ENCODE measurements at places on chromosomes 6 and 20.

GRCh38 chr6:150541576-150541975, 58.1 kb upstream of the PLEKHG1 start:
- DNase-seq: peak; percentile 11

- DNase-seq: no peak
These were observed 41.0 kb downstream of the KLHL32 start for GRCh38 chr6:96965492-96965891.

DNA sequence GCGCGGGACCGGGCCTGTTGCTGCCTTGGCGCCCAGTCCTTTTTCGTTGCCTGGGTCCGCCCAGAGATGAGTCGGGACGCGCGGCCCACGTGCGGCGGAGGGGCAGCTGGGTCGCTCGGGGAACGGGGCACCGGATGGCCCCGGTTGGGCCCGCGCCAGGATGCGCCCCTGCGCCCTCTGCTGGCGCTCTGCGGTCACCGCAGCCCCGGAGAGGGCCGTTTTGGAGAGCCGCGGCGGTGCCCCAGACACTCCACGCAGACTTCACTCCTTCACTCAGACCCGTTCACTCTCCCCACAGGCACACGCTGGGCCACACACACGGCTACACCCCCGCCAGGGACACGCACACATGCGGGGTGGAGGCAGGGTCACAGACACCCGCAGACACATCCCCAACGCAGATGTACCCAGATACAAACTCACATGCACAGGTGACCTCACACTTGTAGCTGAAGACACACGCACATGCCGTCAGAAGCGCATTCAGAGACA, 38.8 kb downstream of the SRC start:
- no peak for DNase-seq

DNA sequence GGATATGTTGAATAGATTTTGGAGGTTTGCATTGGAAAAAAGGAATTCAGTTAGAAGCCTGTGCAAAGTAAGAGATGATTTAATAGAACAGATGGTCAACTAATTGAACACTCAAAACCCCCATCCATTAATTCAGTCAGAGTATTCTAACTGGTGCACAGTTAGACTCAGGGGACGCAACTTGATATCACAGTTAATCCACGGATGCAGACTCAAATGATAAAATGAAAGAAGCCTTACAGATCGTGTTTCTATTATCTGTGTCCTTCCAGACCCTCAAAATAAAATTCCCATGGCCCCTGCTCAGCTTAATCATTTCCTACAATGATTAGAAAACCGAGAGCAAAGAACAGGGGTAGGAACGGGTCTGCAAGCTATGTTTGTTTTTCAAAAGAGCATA, 45.4 kb upstream of the DTNBP1 start:
- DNase-seq: peak; percentile 55

GRCh38 chr6:56714982-56715456, 72.3 kb upstream of the DST start:
- DNase-seq: no peak

- DNase-seq: no peak
These were observed 5.4 kb upstream of the GINM1 start for GRCh38 chr6:149560736-149561135.

DNA sequence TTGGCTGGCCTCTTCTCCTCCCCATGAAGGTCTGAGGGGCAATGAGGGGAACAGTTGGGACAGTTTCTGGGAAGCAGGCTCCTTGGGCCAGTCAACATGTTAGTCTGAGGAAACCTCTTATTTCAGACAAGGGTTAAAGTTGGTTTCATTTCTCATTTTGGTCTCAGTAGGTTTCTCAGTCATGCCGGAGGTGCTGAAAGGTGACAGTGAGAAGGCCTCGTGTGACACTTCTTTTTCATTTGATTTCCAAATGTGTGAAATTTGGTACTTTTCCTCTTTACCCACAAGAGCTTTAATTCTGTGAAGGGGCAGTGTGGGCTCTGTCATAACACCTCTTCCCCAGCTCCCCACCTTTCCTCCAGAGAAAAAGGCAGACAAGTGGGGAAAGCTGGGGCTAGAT, 7.5 kb upstream of the GLP1R start:
- no peak for DNase-seq

DNA sequence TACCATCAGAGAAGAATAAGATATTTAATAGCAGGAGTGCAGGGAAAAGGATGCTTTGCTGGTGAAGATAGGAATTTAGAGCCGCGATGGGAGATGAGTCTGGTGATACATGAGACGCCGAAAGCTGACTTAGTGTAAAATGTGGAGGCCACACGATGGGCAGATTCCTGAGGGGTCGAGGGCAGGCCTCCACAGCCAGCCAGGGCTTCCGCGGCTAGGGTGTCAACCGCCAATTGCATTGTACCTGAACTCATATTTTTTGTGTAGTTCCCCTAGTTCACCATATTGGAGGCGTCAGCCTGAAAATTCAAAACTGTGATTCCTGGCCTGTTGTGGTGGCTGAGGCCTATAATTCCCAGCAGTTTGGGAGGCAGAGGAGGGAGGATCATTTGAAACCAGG, 8.5 kb downstream of the ETV7 start:
- no peak for DNase-seq

- no peak for DNase-seq
These were observed 41.8 kb downstream of the KCNS1 start for GRCh38 chr20:45059022-45059728.

DNA sequence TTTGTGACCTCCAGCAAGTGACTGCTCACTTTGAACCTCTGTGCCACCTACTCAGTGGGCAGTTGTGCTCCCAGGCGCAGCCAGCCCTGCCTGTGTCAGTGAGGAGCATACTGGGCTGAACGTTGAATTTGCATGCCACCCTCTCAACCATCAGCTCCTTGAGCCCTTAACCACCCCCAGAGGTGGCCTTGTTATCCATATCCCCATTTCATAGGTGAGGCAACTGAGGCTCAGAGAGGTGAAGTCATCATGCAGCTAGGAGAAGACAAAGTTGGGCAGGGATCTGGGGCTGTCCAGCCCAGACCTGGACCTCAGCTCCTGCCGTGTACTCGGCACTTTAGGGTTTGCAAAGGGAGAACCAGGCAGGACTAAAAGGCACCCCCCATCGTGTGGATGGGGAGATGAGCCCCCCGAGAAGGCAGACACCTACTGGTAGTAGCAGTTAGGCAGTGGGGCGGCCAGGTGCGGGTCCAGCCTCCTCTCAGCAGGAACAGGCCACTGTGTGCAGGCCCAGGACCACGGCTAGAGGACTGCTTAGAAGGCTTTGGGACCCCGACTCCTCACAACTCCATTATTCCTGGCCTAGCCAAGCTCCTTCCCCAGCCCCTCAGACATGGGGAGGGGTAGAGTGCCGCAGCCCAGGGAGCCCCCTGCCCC, 100.8 kb upstream of the MYL9 start:
- no peak for DNase-seq

DNA sequence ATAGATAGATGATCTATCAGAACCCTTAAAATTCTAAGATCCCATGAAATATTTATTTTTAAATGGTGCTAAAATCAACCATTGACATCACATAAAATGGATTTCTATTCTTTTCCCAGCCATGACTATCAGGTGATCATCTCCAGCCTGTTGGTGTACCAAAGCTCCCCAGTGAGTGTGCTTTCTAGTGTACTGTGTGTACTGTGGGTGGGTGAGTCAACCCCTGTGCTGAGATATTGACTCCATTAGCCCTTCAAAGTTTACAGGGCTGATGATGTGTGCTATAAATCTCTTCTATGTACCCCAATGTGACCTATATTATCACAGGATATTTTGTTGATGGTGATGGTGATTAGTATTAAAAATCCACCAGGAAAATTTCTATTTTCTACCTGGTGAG, 344.6 kb downstream of the MMUT start:
- DNase-seq: no peak

DNA sequence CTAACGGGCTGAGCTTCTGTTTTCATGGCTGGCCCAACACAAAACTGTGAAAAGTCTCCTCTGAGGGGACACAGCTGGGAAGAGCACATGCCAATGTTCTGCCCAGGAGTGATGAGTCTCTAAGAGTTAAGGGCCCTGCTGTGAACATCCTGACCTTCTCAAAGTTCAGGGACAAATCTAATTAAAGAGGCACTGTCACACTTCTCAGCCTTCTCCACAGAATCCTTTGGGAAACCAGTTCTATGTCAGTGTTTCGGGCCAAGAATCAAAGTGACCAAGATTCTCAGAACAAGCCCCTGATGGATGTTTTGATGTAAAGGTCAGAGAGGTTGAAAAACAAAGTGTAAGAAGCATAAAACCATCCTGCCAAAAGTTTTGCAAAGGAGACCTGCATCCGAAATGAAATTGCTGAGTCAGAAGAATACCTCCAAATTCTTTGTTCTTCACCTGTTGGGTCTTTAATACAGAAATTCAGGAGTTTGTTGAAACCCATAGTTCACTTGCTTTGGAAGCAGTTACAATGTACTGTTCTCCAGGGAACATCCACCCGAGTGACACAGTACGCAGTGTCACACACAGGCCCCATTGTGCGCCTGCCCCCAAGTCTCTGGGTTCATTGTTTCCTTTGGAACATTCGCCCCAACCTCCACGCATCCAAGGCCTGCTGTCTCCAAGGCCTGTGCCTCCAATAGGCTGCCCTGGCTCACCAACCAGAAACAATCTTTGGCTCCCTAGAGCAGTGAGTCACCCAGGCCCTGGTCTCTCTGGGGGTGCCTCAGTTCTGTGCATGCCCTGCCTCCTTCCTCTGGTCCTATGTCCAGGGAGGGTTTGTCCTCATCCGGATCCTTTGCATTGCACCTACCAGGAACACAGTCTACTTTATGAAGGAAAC, 65.5 kb upstream of the QKI start:
- DNase-seq: no peak

DNA sequence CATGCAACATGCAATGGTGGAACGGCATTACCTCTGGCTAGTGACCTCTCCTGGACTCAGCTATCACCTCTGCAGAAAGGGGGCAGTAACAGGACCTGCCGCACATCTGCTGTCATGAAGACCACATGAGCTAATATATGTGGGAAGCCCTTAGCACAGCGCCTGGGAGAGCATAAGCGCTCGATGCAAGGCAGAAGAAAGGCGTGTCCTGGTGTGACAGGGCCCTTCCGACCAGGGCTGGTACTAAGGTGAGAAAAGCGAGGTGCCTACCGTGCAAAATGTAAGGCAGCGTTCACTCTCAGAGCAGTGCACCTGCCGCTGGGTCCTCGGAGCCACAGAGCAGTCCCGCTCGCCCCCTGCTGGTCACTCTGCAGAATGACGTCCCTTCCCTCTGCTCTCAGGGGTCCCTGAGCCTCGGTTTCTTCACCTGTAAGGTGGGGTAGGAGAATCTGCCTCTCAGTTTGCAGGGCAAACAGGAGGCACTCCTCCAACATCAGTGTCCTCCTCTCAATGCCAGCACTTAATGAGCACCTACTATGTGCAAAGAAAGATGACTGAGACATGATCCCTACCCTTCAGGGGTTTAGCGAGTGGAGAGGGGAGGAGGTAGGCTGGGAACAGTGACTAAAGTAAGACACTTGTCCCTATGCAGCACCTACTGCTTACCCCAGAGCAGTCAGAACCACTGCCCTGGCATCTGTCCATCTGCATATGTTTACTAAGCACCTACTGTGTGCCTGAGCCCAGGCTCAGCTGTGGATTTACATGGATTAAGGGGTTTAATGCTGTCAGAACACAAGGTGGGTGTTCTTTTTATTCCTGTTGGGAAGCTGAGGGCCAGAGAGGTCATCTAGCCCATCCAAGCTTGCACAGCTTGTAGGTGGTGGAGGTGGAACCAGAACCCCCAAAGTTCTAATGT, 41.1 kb upstream of the PTGIS start:
- peak; percentile 84 for DNase-seq

- peak; percentile 67 for DNase-seq
These were observed 36.0 kb upstream of the SMIM29 start for GRCh38 chr6:34284563-34285447.

DNA sequence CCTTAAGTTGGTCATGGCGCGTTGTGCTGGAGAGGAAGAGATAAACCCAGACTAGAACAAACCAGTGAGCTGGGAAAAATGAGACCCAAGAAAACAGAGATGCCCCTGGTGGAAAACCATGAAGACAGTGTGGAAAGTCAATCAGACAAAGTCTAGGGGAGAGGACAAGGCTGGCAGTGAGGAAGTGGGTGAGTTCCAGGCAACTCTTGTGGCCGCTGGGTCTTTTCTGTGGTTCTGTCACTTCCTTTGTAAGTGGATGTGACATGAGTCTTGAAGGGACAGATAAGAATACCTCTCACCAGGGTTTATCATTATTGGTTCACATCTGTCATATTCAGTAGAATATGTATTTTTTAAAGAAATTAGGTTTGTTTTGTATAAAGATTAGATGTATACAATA, 738.4 kb downstream of the DHX35 start:
- DNase-seq: no peak

DNA sequence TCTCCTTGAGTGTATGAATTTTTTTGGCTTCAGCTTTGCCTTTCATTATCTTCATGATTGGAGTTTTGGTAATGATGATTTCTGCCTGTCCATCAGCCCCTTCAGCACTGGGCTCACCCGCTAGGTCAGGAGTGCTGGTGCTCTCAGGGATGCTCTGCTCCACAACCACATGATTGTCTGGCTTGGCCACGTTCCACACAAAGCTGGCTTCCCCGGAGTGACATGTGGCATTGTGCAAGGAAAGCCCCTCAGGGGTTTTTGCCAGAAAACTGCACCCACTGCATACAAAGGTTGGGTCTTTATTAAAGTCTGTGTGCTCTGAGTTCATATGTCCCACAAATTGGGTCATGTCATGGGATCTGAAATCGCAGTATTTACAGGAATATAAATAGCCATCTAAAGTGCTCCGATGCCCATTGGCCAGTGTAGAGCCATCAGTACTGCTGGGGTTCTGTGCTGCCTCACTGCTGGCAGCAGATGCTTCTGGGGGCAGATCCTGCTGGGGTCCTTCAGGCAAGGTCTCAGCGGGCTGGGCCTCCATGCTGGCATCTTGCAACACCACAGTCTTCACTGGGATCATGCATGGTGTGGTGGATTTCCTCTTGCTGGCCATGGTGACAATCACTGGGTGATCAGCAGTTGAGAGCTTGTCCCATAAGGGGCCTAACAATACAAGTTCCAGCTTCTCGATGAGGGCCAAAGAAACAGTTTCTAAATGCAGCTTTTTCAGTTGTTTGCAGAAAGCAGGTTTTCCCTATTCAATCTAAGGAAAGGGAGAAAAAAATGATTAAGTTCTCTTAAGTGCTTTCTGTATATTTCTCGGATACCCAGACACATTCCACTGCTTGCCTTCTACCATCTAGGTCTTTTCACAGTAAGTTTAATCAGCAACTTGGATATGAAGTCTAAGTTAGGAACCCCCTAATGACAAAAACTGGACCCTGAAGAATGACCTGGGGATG, 67.2 kb downstream of the PLCG1 start:
- DNase-seq: no peak

GRCh38 chr20:40931410-40932044, 97.1 kb upstream of the TOP1 start:
- no peak for DNase-seq

- no peak for DNase-seq
These were observed 84.7 kb downstream of the SASH1 start for GRCh38 chr6:148427333-148427732.

DNA sequence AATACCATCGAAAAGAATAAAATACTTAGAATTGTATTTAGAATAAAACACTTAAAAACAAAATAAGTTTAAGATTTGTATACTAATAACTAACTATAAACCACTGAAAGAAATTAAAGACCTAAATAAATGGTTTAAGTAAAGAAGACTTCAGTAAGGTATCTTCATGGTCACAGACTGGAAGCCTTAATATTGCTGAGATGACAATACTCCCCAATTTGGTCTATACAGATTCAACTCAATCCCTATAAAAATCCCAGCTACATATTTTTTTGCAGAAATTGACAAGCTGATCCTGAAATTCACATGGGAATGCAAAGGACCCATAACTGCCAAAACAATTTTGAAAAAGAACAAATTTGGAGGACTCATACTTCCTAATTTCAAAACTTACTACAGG, 18.9 kb downstream of the SERINC3 start:
- no peak for DNase-seq

- no peak for DNase-seq
These were observed 83.4 kb upstream of the ASF1A start for GRCh38 chr6:118810420-118811027.
